Stimulated activated CD8-positive, alpha-beta memory T cell treated with anti-CD3 and anti-CD28 coated beads, Interleukin-4, amount 100 ng/mL, for 24 hours (primary cell): ENCODE measurements at places on chromosomes 5 and 9.

DNA sequence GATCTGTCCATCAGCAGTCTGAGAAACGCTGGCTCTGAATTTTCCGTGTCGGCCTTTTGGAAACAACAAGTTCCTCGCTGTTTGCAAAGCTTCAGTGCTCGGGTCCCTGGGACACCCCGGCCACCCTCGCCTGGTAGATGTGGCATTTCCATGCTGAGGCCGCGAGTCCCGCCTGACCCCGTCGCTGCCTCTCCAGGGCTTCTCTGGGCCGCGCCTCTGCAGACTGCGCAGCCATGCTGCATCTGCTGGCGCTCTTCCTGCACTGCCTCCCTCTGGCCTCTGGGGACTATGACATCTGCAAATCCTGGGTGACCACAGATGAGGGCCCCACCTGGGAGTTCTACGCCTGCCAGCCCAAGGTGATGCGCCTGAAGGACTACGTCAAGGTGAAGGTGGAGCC, 4.7 kb downstream of the NTNG2 start:
- no peak for DNase-seq

DNA sequence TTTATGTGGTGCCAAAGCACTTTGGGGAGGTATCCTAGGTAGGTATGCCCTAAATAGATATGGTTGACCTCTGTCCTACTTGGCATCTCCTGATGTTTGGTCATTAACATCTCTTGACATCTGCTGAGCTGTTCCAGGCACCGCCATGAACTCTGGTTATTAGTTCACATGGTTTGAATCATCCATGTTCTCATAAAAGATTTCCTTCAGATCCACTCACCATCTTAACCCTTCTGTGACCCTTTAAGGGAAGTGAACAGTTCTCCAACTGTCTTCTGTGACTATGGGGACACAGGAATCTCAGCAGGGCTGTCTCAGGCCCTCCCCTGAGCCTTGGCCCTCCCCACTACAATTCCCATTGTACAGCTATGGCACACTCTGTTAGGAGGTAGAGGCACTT, 167.7 kb downstream of the CDH6 start:
- DNase-seq = no peak

GRCh38 chr5:146717951-146718350, 160.6 kb downstream of the PPP2R2B start:
- no peak for DNase-seq

GRCh38 chr5:24073107-24073506, 565.7 kb downstream of the PRDM9 start:
- no peak for DNase-seq

GRCh38 chr5:35180046-35180445, 50.2 kb downstream of the PRLR start:
- no peak for DNase-seq

DNA sequence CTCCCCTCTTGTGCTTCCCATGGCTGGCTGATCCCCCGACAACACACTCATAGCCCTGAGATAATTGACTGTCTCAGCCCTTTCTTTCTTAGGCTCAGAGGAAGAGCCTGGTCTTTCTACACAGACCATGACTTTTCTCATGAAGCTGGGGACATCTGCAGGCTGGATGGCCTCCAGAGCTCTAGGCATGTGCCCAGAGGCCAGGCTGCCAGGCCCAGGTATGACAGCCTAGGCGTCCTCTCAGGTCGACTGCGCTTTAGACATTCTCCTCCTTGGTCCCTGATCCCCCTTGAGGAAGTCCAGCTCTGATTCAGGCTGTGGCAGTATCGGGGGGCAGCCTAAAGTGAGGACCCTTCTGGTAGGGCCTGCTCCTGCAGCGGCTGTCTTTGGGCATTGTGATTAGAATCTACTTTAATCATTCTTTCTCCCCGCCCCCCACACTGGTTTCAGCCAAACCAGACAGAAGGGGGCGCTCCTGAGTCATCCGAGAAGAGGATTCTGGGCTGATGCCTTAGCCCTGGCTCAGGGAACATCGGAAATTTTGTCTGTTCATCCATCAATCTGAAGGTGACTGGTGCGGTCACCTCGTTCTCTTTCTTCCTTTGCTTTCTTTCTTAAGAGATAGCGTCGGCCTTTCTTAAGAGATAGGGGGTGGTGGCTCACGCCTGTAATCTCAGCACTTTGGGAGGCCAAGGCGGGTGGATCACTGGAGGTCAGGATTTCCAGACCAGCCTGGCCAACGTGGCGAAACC, 66.5 kb upstream of the HSPA9 start:
- peak; percentile 62 for DNase-seq

DNA sequence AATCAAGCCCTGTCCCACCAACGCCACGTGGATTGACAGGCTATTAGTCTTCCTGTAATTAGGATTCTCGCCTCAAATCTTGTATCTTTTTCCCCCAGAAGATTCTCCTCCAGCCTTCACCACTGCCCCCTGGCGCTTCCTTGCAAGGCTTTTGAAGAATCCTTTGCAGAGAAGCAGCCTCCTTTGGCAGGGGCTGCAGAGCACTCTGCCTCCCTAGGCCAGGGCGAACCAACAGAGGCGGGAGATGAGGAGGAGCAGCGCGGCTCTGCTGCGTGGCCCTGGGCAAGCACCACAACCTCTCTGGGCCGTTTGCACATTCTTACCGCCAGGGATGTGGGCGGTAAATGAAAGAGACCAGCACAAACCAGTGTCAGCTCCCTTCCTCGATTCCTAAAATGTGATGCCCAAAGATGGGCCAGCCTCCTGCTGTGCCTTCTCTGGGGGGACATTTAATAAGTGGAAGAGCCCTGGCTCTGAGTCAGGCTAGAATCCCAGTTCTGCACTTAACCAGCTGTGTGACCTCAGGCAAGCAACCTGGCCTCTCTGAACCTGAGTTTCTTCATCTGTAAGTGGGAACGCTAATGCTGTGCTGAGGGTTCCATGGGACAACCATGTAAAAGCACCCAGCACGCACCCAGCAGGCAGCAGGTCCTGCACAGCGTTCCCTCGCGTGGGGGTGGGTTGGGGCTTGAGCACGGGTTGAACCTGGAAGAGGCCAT, 128.6 kb downstream of the KCNIP1 start:
- DNase-seq = no peak

DNA sequence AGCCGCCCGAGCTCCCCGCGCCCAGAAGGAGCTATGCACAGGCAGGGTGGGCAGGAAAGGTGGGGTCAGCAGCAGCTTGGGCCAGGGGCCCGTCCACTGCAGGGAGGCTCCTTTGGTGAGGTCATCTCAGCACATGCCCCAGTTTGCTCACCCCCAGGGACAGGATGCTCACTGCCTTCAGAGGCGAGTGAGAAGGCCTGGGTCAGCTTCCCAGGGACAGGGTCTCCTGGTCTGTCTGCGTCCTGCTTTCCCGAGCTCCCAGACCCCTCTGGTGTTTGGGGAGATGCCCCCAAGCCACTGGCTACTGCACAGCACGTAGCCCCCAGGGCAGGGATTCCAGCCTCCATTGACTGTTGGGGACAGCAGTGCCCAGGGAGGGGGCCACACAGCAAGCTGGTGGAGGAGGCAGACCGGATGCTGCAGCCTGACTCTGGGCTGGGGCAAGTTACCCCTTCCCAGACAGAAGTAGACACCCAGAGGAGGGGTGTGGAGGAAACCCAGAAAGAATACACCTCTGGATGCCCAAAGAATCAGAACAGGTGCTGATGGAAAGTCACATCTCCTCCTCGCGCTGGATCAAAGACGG, 581 bp upstream of the SARDH start:
- no peak for DNase-seq

DNA sequence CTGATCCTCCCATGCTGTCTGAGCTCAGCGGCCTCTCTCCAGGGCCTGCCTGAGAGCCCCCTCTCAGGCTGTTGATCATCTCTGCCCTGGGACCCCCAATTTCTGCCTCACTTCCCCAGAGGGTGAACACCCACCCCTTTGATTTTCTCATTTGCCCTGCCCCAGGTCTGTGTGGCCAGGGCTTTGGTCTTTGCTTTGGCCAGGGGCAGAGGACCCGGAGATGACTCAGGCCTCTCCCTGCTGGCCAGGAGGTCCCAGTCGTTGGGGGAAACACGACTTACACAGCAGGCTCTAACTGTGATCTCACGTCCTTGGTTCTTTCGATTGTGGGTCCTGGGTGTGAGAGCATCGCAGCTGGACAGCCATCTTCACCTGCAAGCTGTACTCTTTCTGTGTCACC, 1.1 kb upstream of the ADAMTS2 start:
- DNase-seq = no peak

DNA sequence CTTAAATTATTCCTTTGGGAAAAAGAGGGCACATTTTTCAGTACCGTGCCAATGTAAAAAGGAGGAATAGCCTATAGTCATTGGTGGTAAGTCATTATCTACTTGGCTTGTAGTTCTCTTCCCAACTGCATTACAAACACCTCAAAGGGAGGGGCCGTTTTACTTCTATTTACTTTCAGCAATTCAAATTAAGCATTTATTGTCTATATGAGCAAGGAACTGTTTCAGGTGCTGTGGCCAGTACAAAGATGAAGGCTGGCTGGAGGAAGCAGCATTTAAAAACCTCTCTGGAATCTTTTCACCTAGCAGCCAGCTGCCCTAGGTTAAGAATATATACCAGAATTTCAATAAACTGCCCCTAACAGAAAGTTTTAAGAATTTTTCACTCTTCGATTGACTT, 48.9 kb downstream of the SEMA6A start:
- DNase-seq = no peak

- no peak for DNase-seq
Measured at GRCh38 chr5:109676920-109677319, 12.8 kb upstream of the MAN2A1 start.

- peak; percentile 11 for DNase-seq
Measured at GRCh38 chr9:27365707-27366376, 68.9 kb upstream of the EQTN start.

DNA sequence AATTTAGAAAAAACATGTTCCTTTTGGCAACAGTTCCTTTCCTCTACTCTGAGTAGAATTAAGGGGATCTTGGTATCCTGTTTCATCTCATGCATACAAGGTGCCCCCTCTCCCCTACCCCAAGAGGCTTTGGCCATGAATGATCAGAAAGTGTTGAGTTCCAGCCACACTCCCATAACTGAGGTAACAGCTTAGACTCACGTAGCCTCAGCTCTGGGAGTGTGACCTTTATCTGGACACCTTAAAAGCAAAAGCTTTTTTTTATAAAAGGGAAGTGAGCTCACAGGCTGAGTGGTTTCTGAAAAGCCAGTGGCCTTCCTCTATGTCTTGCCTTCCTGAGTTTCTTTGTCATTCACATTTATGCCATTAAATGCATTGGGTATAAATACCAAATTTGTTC, 900 bp upstream of the HAVCR2 start:
- DNase-seq = no peak

DNA sequence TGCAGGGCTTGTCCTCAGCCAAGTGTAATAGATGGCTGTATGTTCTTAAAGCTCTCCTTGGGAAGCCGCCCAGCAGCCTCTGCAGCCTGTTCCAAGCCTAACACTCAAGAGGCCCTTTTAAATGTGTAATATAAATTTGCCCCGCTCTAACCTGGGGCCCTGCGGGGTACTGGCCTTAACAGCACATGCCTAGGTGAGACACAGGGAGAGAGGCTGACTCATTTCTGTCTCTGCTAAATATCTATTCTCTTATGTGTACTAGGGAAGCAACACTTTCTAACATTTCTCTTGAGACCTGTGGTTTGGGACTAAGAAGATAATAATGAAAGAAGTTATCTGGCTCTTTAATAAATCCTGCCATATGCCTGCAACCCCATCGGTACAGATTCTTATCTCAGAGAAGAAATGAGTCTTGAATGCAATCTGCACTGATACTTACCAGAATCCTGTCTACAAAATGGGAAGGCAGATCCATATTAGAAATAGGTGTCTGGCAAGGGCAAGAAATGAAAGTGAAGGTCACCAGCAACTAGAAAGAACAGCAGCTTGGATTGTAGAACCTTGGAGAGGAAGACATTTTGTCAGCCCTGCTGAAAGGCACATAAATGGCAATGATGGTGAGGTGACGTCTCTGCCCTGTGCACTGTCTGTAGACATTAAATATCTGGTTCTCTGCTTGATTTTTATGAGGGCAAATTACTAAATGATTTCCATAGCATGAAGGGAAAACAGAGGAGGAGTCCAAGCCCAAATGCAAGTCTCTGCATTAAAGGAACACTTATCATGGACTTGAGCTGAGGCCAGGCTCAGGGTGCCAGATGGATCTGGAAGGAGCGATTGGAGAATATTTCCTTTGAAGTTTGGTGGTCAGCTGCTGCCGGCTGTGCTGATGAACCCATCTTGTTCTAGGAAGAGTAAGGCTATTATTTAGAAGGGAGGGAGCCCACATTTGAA, 14.5 kb upstream of the TGFBI start:
- no peak for DNase-seq

DNA sequence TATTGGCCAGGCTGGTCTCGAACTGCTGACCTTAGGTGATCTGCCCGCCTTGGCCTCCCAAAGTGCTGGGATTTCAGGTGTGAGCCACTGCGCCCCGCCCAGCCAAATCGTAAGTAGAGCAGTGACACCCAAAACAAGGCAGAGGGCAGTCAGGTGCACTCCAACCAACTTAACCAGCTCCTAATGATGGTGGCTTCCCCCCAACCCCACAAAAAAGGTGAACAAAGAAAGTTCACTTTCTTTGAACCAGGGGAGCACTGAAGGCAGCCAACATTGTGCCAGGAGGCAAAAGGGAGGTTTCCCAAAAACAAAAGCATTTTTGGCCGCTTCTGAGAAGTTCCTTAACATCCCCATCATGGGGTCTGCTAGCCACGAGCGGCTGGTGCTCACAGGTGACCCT, 9.6 kb downstream of the GMCL2 start:
- no peak for DNase-seq

- no peak for DNase-seq
Measured at GRCh38 chr9:70058569-70059116, 15.0 kb downstream of the MAMDC2 start.

DNA sequence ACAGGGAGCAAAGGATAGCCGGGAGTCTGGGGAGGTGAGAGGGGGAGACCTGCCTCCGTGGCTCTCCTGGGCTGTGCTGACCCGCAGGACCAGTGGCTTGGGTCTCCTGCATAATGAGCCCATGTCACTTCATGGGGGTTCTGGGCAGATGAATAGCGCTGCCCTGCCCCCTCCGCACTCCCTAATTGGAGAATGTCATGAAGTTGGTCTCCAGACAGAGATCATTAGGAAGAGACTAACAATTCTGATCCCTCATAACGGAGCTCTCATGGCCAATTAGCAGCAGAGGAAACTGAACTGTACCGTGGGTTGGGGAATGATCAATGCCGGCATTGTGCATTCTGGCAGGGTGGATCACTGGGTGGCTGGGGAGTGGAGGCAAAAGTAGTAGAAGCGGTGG, 186.1 kb downstream of the FSTL4 start:
- DNase-seq = no peak
